Tibial artery (tissue), 4 donors: ENCODE measurements at places on chromosomes 11 and 22.

DNA sequence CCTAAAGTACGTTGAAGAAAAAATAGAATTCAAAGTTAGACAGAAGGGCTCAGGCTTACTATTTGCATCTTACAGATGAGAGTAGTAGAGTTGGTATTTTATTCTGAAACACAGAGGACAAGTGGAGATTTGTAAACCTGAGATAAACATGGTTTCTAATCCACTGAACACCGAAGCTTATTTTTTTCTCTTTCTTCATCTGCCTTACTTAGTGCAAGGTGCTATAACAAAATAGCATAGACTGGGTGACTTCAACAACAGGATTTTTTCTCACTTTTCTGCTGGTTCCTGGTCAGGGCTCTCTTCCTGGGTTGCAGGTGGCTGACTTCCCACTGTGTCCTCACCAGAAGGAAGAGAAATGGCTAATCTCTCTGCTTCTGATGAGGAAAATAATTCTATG lies 2.1 kb upstream of the HBG1 start:
- no peak for DNase-seq

GRCh38 chr11:72592698-72593495 lies 81.3 kb downstream of the PDE2A start:
- DNase-seq: no peak

GRCh38 chr22:36966851-36967540 lies 52.3 kb downstream of the TST start:
- no peak for DNase-seq

GRCh38 chr11:134407321-134407828 lies 4.7 kb downstream of the B3GAT1 start:
- no peak for DNase-seq

DNA sequence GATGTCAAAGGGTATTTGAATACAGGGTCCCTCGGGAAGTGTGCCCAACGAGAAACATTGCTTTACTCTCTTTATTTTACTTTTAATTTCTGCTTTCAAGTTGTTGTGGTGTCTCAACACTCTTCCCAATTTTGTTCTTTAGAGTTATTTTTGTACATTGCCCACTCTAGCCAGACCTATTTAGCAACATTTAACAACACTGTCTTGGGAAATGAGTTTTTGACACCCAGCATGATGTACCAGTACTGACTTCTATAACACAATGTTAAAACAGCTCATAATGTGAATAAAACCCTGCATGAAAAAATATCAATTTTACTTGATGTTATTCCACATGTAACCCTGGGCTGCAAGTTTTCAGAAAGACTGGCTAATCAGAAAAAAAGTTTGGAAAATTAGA lies 350.2 kb upstream of the PITPNB start:
- DNase-seq: no peak

GRCh38 chr11:101497291-101497690 lies 86.5 kb downstream of the TRPC6 start:
- DNase-seq: no peak

DNA sequence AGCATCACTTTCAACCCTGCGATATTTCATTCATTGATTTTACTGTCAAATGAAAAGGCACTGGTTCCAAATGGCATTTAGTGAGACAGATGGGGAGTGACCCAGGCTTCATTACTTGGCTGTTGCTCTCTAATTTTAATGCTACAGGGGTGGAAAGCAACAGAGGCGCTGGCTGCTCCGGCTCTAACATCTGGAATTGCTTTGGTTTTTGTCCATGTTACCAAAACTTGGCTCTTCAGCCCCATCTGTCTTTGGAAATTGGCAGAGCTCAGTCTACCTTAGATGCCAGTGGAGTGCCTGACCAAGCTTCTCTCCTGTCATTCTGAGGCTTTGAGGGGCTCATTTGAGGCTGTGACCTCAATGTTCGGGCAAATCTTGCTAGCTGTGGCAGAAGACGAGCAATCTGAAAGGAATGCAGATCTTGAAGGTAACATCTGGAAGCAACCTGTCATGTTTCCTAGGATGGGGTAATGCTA lies 409.5 kb upstream of the SYN3 start:
- DNase-seq: no peak

GRCh38 chr11:97033178-97033577 lies 643.4 kb downstream of the JRKL start:
- no peak for DNase-seq

DNA sequence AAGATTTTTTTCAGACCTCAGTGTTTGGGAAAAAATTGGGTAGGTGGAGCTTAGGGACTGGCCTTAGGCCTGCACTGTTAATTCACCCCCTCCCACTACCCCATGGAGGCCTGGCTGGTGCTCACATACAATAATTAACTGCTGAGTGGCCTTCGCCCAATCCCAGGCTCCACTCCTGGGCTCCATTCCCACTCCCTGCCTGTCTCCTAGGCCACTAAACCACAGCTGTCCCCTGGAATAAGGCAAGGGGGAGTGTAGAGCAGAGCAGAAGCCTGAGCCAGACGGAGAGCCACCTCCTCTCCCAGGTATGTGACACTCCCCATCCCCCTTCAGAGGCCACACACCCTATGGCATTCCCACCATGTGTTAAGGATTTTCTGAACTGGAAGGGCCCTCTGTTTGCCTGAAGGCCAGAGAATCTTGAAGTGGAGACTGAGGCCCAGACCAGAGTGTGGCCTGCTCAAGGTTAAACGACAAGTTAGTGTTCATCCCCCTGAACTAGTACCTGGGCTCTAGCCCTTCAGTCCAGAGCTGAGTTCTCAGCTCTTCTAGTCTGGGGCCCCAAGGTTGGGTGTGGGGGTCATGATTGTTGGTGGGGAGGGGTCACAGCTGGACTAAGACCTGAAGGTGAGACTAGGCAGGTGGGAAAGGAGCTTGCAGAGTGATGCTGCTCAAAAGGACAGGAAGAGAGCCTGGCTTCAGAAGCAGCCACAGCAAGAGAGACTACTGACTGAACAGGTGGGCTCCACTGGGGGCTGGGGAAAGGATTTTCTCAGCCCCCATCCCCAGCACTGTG lies 2.3 kb upstream of the FOLR1 start:
- no peak for DNase-seq

- DNase-seq: no peak
These were observed 56.1 kb upstream of the PTPRJ start for GRCh38 chr11:47924184-47924691.

DNA sequence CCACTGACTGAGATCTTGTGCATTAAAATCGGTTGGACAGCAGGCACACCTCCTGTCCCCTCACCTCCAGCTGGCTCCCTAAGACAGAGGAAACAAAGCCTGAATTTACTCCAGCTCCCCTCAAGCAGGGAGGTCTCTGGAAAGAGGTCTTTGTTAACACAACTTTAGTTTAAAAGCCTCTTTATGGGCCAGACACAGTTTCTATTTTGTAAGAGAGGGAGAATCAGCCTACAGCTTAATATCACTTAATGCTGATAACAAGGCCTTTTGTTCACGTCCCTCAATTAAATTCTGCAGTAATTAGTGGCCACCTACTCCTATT lies 36.3 kb downstream of the PLEKHA7 start:
- no peak for DNase-seq

DNA sequence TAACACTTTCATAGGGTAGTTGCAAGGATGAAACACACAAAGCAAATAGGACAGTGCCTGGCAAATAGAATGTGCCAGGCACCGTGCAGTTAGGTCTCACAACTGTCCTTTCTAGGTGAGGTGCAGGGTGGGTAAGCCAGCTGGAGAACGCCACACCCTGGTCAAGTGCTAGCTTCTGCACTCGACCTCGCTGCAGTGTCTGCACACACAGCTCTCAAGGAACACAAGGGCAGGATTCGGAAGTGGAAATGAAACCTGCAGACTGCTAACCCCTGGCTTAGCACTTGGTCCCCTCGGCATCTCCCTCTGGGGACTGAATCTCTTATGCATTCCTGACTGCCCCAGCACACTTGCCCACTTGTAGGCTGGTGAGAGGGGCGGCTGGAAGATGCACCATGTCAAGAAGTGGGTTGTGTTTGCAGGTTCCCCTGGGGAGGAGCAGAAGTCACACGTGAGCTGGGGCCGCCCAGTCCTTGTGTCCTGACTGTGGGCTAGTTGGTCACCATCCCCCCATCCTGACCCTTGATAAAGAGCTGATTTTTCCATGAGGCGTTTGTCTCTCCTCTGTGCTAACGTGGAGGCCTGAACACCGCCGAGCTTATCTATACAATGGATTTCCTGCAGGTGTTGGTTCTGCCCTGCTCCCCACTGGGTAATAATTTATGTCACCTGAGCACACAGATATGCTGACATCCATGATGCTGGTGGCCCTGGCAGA lies 89.0 kb downstream of the MICAL2 start:
- peak; percentile 51 for DNase-seq

DNA sequence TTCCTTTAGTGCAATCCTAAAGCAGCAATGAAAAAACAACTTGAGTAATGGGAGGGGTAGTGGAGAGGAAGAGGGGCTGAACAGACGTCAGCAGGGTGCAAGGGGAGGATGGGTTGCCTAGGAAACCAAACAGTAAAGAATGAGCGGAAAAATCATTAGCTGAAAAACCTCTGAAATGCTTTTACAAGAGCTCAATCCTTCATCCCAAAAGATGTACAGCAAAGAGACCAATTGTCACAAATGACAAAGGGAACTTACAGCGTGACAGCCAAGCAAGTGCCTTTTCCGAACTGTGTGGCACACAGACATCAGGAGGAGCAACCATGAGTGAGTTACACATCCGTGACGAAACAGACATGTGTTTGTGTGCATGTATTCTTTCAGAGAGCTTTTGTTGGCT lies 104.6 kb downstream of the SIK3 start:
- DNase-seq: no peak

- no peak for DNase-seq
These were observed 131.9 kb downstream of the ADAMTS15 start for GRCh38 chr11:130580372-130580771.

GRCh38 chr11:34445956-34446355 lies 7.2 kb downstream of the CAT start:
- no peak for DNase-seq

DNA sequence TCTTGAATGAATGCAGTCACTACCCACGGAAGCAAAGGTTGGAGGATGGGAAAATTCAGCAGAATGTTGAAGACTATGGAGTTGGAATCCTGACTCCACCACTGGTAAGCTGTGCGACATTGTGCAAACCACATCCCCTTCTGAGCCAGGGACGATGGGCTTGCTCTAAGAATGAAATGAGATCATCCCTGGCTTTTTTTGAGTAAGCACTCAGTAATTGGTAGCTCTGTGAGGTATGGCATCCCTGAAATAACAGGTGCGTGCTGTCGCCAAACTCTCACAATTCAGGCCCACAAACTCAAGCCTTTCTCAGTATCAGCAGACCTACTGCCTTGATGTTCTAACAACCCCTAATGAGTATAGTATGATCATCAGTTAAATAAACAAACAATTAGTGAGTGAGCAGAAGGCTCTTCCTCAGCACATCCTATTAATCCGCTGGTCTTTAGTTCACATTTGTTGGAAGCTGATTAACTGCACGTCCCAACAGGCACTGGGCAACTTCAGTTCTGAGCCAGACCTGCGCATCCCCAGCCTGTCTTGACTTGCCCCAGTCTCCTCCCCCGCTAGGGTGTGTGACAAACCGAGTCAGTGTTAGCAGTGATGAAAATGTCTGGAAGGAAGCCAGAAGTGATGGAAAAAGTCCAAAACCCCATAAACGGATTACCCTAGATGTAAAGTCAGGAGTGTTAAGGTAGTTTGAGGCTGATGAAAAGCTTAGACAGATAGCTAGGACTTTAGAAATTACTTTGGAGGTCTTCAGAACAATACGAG lies 235.5 kb downstream of the GRIK4 start:
- no peak for DNase-seq

- DNase-seq: no peak
These were observed 120.0 kb upstream of the SYT13 start for GRCh38 chr11:45405916-45406670.

GRCh38 chr11:27596388-27596787 lies 89.8 kb upstream of the LIN7C start:
- no peak for DNase-seq

DNA sequence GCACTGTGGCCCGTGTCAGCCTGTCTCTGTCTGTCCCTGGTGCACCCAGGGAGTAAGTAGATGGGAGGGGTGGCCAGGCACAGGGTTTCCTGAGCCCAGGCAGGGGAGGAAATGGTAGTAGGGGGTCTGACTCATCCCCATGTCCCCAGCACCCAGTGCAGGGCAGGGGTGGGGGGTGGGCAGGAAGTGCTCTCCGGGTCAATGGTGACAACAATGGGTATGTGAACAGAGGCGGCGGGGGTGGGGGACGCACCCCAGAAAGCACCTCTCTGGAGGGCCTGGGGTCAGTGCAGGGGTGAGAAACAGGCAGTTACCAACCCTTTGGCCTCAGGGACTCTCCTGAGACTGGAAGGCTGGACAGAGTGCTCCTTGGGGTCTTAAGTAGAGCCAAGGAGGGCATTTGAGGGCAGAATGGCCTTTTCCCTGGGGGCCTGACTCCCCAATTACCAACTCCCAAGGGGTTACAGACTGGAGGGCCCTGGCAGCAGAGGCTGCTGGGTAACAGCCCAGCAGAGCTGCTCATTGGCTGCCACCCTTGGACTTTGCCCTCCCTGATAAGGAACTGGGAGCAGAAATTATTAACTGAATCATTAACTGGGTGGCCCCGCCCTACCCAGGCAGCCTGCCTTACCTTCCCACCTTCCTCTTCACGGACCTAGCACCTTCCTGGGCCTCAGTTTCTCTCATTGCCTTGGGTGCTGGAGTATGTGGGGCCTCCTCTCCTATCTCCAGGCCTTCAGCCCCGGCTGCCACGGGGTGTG lies 4.2 kb downstream of the MYRF start:
- no peak for DNase-seq

GRCh38 chr11:115745610-115746512 lies 241.6 kb upstream of the CADM1 start:
- no peak for DNase-seq

GRCh38 chr11:104776501-104777170 lies 121.6 kb downstream of the CASP12 start:
- DNase-seq: no peak

- peak; percentile 81 for DNase-seq
These were observed 27.6 kb downstream of the RIBC2 start for GRCh38 chr22:45441138-45441537.

DNA sequence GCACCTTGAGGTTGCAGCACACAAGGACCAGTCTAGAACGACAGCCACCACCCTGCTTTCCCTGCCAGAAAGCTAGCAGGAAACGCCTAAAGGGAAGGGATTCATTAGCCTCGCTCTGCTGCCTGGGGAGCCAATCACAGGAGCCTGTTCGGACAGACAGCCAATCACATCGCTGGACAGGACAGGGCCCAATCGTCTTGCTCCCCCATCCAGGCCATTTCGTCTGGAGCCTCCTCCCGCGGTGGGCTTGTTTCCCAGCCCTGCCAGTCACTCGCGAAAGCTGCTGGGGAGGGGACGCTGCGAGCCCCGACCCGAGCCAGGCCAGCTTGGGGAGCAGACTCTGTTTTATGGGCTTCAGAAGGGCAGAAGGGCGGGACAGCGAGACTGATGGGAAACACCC lies 79.8 kb upstream of the NCAM1 start:
- DNase-seq: peak; percentile 77

GRCh38 chr11:61131186-61131585 lies 28.9 kb downstream of the CD5 start:
- DNase-seq: no peak

GRCh38 chr11:69744435-69744834 lies 30.7 kb downstream of the FGF4 start:
- no peak for DNase-seq
